ENCODE measurements at places on chromosomes 6 and 20. TPM values are rescaled to one million over a fixed set of nuclear protein-coding genes. Genes with fewer than 3 reads are reported as not detected.

The PPP1R16B gene
- total RNA-seq, result 133 TPM

The PKIB gene
- not detected for total RNA-seq

The NRM gene
- 20.5 TPM for total RNA-seq

The SLA2 gene
- total RNA-seq, result 59.6 TPM

The FAXC gene
- not detected for total RNA-seq

The POM121L2 gene
- total RNA-seq, result not detected

The CASS4 gene
- 3.1 TPM for total RNA-seq

The RBM12 gene
- 148 TPM for total RNA-seq

The TMEM217 gene
- 6.1 TPM for total RNA-seq

The GJA10 gene
- total RNA-seq, result not detected

The RPS21 gene
- total RNA-seq, result 2,091 TPM

All from activated CD4-positive, alpha-beta T cell treated with anti-CD3 and anti-CD28 coated beads, Interleukin-2, amount 10 ng/mL, durations not matched to agents 24 days and 14 days (primary cell).